ENCODE measurements at places on chromosomes 5 and 9.

- DNase-seq, result no peak
Observed at GRCh38 chr5:95720094-95720786, 10.9 kb upstream of the RHOBTB3 start.

GRCh38 chr9:70449461-70449860, 35.0 kb upstream of the KLF9 start:
- no peak for DNase-seq

GRCh38 chr9:26669701-26670670, 222.6 kb downstream of the CAAP1 start:
- peak; percentile 3 for DNase-seq

GRCh38 chr5:6193310-6193709, 185.0 kb downstream of the MED10 start:
- no peak for DNase-seq

DNA sequence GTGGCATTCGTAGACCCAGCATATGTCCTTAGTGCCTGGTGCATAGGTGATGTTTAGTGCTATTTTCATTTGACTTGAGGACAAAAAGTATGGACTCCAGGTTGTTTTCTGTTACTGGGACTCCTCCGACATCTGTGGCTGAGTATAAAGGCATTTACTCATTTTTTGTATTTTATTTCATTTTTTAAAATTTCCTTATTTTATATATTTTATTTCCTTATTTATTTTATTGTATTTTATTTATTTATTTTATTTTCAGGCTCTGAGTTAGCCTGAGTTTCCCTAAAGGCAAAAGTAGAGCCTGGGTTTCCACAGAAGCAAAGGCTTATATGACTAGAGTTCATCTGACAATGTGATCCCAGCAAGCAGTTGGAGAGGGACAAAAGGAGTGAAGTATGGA, 91.6 kb downstream of the FOCAD start:
- no peak for DNase-seq

- no peak for DNase-seq
Observed at GRCh38 chr5:132177691-132178149, 49.9 kb downstream of the P4HA2 start.

DNA sequence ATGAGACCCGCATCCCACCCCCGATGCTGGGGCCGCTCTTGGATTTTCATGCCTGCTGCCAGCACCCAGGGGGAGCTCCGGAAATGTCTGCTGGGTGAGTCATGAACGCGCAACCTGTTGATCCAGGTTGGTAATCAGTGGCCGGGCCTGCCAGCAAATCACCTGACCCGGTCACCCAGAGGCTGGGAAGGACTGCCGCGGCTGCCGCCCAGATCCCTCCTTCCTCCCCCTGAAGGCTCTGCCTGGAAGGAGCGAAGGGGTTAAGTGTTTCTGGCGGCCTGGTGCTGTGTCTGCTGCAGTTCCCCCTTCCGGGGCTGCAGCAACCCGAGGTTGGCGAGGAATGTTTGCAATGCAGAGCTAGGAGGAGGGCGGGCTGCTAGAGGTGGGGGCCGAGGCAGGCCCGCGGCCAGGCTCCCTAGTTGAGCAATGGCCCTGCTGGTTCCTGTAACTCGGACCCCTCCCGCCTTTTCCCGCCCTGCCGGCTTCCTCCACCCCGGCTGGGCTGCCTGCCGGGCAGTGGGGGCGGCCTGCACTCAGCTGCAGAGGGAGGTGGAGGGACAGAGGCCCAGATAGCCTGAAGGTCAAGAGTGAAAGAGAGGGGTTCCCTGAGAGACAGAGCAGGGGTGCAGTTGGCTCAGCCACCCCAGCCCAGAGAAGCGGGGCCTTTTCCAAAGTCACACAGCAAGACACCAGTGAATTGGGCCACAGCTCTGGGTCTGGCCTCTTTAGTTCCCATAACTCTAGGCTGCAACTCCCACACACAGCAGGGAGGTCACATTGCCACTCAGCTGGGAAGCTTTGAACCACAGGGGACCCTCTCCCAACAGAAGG, 156.3 kb upstream of the IER5L start:
- peak; percentile 63 for DNase-seq

DNA sequence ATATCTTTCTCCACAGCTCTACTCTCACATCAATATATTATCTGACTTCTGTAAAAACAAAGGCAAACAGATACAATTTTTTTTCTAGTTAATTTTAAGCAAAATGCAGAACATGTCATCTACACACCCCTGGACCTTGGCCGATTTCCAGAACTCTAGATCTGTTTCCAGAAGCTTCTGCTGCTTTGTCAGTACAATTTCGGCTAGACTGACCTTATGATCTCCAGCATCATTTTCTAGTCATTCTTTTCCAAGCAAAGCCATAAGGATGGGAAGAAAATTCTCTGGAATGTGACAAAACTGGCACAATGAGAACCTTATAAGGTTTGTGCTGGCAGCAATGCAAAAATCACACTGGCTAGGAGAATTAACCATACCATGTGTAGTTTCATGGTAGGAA, 132.8 kb upstream of the MPDZ start:
- no peak for DNase-seq

Data from putamen (tissue), 1 donor.